ENCODE measurements at places on chromosomes 12 and 14.

- DNase-seq: no peak
Observed at GRCh38 chr12:126949558-126949957, 1317.4 kb upstream of the TMEM132C start.

- no peak for DNase-seq
Observed at GRCh38 chr14:96138241-96138640, 66.4 kb upstream of the BDKRB2 start.

DNA sequence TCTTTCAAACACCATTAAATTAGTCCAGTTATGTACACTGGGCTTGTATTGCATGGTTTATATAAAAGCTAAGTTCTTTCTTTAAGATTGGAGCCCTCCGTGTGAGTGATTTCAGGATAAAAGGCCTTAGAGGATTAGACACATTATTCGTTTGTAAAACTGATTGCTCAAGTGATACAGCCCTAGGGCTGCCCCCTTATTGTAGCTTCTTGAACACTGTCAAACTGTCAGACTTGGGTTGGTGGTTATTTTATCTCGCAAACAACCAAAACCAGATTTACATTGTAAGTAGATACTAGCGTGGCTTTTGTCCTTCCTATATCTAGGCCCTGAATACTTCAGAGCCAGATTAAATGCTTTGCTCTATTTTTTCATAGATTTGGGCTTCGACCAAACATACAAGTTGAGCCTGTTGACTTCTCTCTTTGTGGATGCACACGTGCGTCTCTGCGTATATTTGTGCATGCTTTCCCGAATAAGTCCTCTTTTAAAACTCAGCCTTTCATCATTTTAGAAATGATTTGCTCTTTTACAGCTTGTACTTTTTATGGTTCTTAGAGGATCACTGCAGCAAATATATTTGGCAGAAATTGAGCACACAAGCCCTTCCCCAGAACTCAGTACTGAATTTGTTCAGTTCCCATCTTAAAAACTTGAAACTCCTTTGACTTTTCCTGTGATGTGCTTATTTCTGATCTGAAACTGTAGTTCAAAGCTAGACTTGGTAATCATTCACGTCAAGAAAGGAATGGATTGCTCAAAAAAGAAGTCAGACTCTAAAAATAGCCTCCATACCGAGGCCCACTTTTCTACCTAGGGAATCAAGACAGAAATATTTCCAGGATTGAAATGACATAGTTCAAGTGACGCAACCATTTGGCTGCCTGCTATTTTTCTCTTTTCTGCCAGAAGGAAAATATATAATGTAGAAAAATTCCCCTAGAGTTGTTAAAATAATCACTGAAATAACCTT lies 129.5 kb downstream of the ETV6 start:
- DNase-seq: no peak

DNA sequence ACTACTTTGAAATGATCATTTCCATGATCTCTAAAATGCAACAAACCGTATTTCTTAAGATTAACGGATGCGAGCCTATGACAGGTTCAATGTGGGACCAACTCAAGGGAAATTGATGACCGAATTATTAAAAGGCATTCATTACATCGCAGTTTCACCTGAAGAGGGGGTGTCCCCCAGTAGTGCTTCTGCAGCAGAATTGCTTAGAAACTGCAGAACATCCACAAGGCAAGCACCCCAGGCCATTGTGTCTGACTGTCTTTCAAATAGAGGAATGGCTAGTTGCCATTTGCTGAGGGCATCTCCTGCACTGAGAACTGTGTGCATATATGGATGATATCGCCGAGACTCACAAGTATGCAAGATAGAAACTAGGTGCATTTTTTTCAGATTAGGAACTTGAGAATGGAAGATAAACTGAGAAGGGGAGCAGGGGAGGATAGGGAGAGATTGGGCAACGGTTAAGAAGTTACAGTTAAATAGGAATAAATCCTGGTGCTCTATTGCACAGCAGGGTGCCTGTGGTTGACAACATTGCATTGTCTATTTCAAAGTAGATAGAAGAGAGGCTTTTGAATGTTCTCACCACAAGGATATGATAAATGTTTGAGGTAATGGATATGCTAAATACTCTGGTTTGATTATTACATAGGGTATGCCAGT lies 234.3 kb upstream of the PLEKHG7 start:
- DNase-seq: no peak

GRCh38 chr12:104802208-104802607 lies 155.9 kb downstream of the SLC41A2 start:
- DNase-seq: no peak

DNA sequence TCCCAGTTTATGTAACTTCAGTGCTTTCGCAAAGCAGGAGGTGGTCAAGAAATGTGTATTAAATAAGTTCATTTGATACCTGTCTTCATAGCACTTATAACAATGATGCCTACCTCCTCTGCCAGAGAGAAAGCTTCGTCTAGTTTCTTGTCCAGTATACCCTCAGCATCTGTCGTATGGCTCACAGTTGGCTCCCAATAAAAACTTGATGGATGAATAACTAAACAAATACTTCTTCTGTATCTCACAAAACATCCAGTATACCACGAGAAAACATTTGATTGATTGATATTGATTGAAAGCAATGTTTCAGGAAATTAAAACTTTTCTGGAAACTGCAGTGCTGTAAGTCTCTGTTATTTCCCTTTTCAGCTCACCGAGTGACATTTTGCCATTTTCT lies 26.9 kb upstream of the PTGDR start:
- DNase-seq: no peak

DNA sequence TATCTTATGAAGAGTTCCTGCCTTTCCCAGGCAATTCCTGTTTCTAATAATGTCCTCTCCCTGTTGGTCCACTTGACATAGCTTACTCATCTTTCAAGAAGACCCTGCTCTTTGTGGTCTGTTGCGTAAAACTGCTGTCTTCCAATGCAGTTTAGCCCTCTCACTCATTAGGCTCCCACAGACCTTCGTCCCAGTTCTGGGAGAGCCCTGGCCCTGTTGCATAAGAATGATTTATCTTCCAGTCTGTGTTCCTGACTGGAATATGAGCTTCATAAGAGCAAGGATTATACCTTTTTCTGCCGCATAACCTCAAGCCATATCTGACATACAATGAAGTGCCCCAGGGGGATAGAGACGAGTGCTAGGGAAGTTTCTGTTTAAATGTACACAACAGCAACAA lies 365.9 kb upstream of the NOVA1 start:
- DNase-seq: no peak

- DNase-seq: no peak
Observed at GRCh38 chr12:46480724-46481123, 108.2 kb upstream of the SLC38A2 start.

GRCh38 chr12:51531978-51532497 lies 59.0 kb upstream of the SCN8A start:
- peak; percentile 70 for DNase-seq
